Activated CD4-positive, alpha-beta T cell treated with anti-CD3 and anti-CD28 coated beads, Interleukin-2, amount 50 U/mL, for 1 hour (primary cell): ENCODE measurements at places on chromosomes 6 and 20.

DNA sequence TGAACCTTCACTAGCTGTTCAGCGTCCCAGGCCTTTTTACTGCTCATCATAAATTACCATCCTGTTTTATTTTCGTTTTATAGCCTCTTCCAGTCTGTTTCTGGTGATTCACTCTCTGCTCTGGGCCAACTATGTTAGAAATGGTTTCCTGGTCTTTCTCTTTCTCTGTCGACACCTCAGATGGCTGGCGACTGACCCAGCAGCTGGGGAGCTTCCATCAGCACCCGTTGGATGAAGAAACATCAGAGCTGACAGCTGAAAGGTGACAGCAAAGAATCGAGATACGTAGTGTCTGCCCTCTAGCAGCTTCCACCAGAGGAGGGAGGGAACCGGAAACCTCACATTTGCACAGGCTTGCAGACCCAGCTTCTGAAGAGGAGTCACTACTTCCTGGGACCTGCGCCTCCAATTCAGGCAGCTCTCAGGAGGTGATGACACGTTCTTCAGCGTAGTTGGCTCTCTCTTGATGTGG is 82.9 kb upstream of the MLN start:
- DNase-seq, result no peak

GRCh38 chr6:155247618-155248007 is 16.2 kb upstream of the CLDN20 start:
- no peak for DNase-seq

DNA sequence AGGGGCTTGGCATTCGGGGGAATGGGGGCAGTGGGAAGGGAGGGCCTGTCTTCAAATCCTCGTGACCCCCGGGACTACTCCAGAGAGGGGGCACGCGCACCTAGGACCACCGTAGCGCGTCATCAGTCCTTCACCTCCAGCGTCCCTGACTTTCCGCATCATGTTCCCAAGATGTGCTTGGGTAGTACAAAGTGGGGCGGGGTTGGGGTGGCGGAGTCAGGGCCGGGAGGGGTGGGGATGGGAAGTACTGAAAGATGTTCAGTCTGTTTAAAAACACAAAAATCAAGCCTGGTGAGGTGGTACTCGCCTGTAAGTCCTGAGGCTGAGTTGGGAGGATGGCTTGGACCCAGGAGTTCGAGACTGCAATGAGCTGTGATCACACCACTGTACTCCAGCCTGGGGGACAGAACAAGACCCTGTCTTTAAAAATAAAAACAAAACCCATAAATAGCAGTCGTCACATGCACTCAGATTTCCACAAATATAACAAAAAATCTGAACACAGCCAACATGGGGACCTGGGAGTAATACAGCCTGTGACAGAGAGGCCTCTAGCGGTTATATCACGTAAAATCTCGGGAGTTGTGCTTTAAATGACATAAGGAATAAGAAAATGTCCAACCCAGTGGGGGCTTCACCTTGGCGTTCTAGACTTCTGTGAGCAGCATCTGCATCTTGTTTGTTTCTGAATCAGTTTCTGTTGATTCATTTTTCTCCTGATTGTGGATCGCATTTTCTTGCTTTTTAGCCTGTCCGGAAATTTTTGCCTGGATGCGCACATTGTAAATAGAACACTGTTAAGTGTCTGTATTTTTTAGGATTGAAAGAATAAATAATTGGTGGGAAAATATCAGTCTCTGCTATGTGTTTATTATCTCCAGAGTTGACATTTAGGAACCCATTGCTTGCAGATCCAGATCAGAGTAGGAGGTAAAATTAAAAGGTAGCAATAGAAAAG is 698 bp upstream of the LRP11 start:
- peak; percentile 5 for DNase-seq

DNA sequence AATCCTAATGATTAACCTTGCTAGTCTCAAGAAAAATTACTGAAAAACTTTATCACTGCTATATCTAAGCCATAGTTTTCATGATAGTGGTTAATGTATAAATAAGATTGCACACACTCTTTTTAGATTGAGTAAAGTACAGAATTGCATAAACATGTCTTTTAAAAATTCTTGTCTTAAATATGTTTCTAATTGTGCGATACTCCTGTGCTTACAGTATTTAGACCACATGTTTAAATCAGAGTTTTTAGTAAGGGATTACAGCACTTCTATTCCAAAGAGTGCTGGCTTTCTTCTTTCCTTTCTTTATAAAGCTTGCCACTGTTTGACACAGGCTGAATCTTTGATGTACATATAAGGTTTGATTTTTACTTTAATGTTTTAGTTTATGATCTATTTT is 36.8 kb upstream of the RGS17 start:
- no peak for DNase-seq

DNA sequence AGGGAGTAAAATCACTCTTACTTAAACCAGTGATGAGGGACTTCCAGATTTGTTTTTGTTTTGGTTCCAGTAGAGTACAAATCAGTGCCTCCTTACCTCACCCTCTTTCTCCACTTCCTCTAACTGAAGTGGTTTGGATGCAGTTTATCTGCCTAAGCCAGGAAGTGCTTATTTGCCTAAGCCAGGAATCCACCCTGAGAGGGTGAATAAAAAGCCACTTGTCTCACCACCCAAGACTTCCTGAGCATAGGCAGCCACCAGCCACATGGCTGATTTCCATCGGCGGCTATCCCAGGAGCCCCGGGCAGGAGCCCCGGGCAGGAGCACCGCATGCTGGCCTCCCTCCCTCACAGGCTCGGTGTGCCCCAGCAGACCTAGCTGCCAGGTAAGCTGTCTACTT is 12.0 kb downstream of the LRP11 start:
- DNase-seq, result no peak

GRCh38 chr6:105184921-105185320 is 5.1 kb upstream of the POPDC3 start:
- no peak for DNase-seq

GRCh38 chr6:34114695-34115402 is 31.0 kb downstream of the GRM4 start:
- no peak for DNase-seq

- DNase-seq, result no peak
Observed at GRCh38 chr6:170145272-170145592, 145.6 kb downstream of the DLL1 start.

DNA sequence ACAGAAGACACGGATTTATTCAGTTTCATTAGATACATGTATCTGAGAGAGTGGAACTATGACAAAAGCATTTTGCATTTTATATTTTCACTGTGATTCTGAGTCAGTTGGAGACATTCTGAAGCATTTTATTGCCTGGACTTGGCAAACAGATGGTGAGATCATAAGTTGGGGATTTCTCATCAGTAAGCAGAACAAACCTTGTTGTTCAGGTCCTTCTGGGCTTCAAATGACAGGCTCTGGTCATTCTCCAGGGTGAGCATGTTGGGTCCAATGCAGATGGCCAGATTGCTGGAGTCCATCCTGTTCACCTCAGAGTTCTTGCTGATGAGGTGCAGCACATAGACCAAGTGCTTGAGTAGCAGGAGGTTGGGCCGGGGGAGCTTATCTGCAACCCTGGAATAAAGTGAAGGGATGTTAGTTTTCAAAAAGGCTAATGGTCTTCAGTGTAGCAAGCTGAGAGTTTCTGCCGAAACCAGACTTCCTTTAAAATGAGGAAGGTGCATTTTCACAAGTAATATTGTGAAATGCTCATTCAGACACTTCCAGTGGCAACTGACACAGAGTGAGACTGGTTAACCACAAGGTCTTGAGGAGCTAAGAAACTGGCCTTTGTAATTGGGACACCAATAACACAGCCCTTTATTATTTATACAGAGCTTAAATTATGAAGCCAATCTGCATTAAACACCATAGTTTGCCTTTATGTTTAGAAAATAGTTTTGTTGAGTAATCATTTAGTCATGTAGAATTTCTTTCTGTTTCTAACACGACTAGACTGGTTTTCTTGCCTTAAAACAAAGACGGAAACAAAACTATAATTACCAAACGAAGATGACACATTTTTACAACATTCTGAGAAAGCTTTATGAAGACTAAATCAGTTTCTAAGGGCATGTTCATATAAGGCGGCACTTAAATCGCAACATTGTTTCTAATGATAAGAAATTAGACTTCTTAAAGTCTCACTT is 5.6 kb downstream of the TAGAP start:
- peak; percentile 15 for DNase-seq

- no peak for DNase-seq
Observed at GRCh38 chr6:135096403-135097130, 41.9 kb upstream of the HBS1L start.

DNA sequence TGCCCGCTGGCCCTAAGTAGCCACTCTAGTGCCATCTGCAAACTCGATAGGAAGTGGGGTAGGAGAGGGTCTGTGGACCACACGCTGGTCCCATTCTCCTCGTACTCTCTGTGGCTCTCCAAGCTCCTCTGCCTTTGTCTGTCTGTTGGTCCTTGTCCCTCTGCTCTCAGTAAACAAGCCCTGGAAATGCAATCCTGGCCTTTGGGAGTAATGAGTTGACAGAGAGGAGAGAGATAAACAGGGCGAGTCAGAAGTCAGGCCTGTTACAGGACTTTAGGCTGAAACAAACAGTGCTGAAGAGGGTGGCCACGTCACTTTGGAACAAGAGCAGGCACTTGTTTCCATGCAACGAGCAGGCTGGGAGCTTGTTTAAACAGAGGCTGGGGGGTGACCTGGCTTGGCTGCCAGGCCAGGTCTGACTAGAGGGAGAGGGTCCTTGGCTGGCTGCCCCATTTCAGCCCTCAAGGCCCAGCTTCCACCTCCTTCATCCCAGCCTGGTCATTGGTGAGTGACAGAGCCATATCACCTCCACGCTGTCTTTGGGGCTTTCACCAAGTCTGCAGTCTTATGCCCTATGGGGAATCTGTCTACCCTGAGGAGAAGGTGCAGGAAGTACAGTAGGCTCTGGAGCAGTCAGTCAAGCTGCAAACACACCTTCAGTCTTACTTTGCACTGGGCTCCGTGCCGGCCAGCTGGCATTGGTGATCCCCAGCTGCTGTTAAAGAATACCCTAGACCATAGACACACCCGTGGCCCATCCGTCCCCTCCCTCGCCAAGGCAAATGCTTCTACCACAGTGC is 22.6 kb downstream of the FOXP4 start:
- no peak for DNase-seq

- no peak for DNase-seq
Observed at GRCh38 chr20:16752901-16753300, 4.7 kb downstream of the OTOR start.

- no peak for DNase-seq
Observed at GRCh38 chr20:7971536-7972280, 31.4 kb upstream of the HAO1 start.

DNA sequence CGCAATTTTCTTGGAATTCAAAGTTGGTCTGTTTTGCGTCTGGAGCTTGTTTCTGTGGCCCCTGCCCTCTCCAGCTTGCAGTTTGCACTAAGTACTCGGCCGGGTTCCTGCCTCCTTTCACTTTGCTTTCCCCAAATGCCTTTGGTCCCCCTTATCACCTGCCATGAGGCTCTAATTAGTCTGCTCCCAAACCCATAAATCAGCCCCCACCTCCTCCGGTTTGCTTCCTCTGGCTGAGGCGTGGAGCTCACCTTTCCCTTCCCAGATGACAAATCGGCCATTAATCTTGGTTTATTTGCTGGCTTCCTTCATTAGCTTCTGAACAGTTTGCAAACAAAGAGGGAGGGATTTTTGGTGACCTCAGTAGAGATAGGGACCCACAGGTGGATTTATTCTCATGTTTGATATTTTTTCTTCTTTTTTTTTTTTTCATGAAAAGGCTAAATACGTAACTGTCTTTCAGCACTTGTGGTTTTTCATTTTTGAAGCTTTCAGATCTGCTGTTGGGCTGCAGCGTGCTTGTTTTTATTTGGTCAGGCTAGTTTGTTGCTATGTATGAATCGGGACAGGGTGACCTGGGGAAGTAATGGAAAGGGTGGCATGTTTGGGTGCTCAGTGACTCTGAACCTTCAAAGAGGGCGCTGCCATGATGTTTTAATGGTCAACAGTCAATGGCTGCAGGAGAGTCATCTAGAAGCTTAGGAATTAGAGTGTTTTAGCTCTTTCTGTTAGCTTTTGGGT is 121.7 kb upstream of the JAG1 start:
- no peak for DNase-seq

DNA sequence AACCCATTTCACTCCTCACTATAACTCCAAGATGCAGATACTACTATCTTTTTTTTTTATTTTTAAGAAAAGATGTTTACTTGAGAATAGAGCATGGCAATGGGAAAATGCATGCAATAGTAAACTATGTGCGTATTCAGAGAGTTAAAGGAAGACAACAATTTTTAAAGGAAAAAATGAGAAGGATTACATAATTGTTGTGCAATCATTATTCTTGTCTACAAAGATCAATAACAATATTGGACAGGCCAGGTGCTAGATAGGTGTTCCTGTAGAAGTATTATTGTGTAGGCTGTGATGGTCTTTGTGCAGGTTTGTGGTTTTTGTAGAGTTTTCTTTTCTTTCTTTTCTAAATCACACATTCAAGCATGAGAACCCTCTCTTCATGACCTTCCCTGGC is 20.6 kb downstream of the CYP39A1 start:
- no peak for DNase-seq

DNA sequence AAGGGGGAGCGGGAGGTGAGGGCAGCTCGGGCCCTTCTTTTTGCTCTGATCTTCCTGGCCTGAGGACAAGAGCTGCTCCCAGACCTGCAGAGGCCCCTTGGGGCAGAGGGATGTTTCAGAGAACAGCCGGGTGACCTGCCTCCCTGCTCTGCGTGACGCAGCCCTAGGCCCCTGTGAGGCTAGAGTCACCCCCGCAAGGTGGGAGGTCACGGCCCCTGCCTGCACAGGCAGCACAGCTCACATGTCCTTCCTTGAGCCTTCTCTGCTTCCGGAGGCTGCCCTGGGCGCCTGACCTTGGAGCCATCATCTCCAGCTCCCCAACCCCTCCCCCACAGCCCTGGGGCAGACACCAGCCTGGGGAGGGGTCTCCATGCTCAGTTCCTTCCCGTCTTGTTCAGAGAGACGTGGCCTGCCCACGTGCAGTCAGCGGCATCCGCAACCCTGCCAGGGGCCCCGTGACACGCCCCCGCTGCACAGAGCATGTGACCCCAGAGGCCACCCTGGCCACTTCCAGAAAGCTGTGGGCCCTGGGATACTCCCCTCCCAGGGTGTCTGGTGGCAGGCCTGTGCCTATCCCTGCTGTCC is at the start of gene BIRC7:
Gene BIRC7, plus strand, starts transcription at position 507 of the 585 bp plus-strand sequence. CDS start 192 bp downstream, outside the sequence.
- no peak for DNase-seq

DNA sequence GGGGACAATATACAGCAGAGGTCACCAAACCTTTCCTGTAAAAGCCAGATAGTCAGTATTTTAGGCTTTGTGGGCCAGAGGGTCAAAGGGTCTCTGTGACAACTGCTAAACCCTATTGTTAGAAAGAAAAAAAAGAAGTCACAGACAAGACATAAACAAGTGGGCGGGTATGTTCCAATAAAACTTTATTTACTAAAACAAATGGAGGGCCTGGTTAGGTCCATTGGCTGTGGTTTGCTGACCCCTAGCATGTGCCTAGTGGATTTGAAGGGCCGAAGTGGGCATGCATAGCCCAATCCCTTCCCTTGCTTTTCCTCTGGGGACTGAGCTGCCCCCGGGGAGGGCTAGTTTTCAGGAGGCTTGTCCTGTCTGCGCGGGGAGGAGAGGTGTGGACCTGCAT is 78.9 kb downstream of the SULF2 start:
- no peak for DNase-seq

- DNase-seq, result peak; percentile 43
Observed at GRCh38 chr20:24917797-24918578, 31.1 kb upstream of the CST7 start.
